ENCODE measurements at places on chromosomes 12 and 14.
A peak's percentile ranks its signal among the peaks of the same experiment; 100 is the strongest.

DNA sequence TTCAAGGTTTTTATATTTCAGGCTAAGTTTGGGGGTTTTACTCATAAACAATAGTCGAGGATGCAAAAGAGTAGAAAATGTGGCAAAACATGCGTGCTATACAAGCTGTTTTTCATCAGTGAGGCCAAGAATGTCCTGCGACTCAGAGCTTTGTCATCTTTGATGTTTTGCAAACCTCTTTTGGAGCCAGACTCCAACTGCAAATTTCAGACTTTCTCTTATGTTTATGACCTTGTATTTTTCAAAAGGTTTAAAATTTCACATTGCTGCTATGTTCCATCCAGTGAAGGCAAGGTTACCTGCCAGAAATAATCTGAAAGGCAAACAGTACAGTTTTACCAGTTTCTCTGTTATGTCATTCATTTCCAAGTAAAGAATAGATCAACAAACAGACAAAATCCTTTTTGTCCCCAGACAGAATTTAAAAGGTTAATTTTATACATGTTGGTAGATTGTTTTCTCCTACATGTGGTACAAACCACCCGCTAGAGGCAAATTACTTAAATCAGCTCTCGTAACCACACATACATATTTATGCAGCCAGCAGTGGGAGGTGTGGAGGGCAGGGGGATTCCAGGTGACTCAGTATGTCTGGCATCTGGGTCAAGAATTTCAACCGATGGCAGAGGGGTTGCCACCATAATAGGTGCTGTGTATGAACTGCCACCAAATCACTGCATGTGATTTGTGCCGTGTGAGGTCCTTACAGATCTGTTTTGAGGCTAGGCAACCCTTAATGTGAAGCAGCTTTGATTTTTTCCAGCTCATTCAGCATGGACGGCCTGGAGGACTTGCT, 119.8 kb upstream of the CPM start:
- DNase-seq: peak; percentile 24

DNA sequence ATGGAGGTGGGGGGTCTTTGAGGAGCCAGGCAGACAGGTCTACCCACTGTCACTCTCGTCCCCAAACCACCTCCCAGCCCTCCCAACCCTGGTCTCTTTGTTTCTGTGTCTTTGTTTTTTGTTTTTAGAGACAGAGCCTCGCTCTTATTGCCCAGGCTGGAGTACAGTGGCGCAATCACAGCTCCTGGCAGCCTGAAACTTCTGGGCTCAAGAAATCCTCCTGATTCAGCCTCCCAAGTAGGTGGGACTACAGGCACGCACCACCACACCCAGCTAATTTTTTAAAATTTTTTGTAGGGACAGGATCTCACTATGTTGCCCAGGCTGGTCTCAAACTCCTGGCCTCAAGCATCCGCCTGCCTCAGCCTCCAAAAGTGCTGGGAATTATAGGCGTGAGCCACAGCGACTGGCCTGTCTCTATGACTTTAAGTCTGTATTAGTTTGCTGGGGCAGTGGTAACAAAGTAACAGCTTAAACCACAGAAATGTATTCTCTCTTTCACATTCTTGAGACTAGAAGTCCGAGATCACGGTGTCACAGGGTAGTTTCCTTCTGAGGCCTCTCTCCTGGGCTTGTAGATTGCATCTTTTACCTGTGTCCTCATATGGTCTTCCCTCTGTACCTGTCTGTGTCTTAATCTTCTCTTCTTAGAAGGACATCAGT, 26.1 kb downstream of the DTX1 start:
- DNase-seq: no peak

- DNase-seq: no peak
Observed at GRCh38 chr12:119835068-119835467, 42.1 kb downstream of the CIT start.

- DNase-seq: no peak
Observed at GRCh38 chr12:56996793-56997545, 9.4 kb downstream of the ZBTB39 start.

GRCh38 chr14:38138473-38139138, 69.1 kb upstream of the SSTR1 start:
- DNase-seq: no peak

DNA sequence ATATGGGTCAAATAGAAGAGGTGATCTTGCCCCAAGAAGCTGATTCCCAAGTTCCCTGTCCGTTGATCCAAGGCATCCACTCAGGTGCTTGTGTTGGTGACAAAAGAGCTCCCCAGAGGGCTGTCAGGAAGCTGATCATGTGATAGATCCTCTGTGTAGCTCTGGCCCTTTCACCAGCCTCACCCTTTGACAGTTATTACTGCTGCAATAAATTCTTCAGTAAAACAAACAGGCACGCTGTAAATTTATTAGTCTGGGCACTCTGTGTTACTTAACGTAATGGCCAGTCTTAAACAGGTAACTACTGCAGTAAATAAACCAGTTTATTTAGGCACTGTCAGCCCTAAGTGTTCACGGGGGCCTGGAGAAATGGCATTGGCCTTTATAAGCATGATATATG, 473.9 kb downstream of the BCL11B start:
- DNase-seq: no peak

DNA sequence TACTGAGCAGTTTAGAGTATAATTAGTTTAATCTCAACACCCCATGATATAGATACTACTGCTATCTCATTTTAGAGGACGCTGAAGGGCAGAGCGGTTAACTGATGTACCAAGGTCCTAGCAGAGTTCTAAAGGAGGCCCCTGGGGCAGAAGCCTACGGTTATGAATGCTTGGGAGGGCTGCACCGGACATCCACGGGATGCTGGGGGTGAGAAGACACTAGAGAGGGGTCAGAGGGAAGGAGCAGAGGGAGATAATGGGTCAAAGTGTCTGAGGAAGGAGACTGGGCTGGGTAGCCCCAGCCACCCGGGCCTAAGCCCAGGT, 1.6 kb upstream of the ACTR6 start:
- DNase-seq: no peak

GRCh38 chr14:91068642-91069041, 8.2 kb upstream of the RPS6KA5 start:
- no peak for DNase-seq

DNA sequence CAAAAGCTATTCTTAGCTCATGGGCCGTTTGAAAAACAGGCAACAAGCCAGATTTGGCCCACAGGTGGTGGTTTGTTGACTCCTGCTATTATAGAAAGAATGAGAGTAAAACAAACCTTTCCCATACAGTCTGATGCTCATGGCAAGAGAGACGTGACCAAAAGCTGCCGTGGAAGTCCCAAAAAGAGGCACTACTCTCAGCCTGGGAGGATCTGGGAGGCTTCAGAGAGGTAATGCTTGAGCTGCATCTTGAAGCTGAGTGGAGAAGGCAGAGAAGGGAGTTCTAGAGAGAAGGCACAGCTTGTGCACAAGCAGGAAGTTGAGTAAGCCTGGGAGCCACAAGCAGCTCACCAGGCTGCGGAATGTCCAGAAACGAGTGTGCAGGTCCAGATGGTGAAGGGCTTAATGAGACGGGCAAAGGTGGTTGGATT, 9.6 kb downstream of the PLXNC1 start:
- DNase-seq: no peak

GRCh38 chr12:68227356-68227755, 1.7 kb upstream of the IL26 start:
- no peak for DNase-seq

DNA sequence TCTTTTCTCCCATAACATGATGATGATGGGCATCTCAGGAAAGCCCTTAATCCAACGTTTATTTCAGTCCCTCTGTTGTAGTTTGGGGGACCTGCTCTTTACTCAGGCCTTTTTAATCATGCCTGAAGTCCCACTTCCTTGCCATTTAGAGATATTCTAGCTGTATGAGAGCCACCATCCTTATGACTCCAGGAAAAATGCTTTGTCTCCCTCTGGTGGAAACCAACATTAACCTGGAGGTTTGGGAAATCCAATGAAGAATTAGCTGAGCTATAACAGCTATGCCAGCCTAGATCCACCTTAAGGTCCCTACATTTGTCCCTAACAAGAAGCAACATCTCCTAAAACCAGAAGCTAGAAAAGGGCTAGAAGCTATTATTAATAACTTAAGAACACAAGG, 1399.1 kb downstream of the LRFN5 start:
- DNase-seq: no peak

- no peak for DNase-seq
Observed at GRCh38 chr12:11748903-11749302, 99.4 kb downstream of the ETV6 start.

GRCh38 chr14:75660238-75660629, 442 bp downstream of the ERG28 start:
- DNase-seq: no peak

- DNase-seq: no peak
Observed at GRCh38 chr14:65419593-65420252, 7.2 kb downstream of the FUT8 start.

- DNase-seq: no peak
Observed at GRCh38 chr14:90536092-90536491, 139.3 kb downstream of the CALM1 start.

DNA sequence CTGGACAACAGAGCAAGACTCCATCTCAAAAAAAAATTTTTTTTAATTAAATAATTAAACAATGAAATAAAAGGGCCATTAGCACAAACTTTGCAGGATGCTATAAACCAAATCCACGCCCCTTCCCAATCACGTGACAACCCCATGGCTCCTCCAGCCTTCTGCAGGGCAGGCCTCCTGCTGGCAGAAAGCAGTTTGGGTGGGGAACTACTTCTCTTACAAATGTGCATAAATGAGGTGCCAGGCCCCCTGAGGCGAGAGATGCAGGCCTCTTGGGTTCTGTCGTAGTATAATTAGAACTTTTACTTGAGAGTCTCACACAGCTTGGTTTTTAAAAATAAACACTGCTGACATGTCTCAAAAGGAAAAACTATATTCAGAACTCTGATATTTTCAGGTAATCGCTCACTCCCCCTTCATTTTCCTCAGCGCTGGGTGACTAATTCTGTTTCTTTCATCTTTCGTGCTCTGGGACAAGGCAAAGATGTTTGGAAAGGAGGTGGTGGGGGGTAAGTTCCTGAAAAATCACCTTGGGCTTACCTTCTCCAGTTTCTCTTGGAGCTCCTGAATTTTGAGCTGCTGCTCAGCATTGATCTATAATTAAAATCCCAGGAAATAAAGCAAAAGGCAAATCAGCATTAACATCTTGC, 101.7 kb downstream of the CIT start:
- DNase-seq: no peak

GRCh38 chr12:114241973-114242434, 163.9 kb downstream of the TBX5 start:
- no peak for DNase-seq

GRCh38 chr14:104393898-104394381, 185.6 kb upstream of the C14orf180 start:
- DNase-seq: peak; percentile 38
